ENCODE measurements at places on chromosomes 12 and 14. TPM values are rescaled to one million over a fixed set of nuclear protein-coding genes. Genes with fewer than 3 reads are reported as not detected.
A peak's percentile ranks its signal among the peaks of the same experiment; 100 is the strongest.

DNA sequence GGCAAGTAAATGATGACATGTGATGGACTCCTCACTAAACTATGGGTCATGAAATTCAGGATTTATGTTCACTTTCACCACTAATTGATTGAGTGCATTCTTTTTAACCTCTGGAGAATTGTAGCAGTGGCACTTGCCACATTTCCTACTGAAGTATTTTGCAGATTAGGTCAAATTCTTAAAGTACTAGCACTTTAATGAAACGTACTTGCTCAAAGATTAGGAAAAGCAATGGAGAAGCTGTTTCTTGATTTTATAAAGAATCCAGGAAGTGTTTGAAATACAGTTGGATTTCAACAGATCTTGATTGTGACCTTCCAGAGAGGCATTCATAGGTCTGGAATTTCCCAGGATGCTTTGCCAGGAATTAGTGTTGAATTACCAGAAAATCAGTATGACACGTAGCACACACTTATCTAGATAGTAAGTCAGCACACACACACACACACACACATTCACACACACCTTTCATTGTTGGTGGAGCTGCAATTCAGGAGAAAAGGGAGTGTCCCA is 162.6 kb downstream of the MYRFL start:
- H3K4me3 ChIP-seq = no peak overlapping the region
- no peaks in the 10 kb centered on the region for H3K36me3 ChIP-seq
- H3K27ac ChIP-seq = peak overlapping the region; percentile 72
- H3K27me3 ChIP-seq = no peaks in the 10 kb centered on the region

ANKS1B gene
- 13.6 TPM for total RNA-seq

GRCh38 chr12:12356467-12356895 is 397 bp upstream of the BORCS5 start:
- H3K27ac ChIP-seq = peak overlapping the region; percentile 98
- no peak for DNase-seq
- no peaks in the 10 kb centered on the region for H3K27me3 ChIP-seq
- H3K36me3 ChIP-seq = no peaks in the 10 kb centered on the region
- peaks cover 42% of the 10 kb centered on the region for H3K4me1 ChIP-seq

GRCh38 chr14:77805706-77806105 is 5.8 kb downstream of the ADCK1 start:
- DNase-seq = no peak
- H3K36me3 ChIP-seq = no peaks in the 10 kb centered on the region
- peaks cover 2% of the 10 kb centered on the region for H3K4me1 ChIP-seq
- H3K27me3 ChIP-seq = no peaks in the 10 kb centered on the region
- H3K27ac ChIP-seq = no peak overlapping the region

HCAR3 gene
- 1.8 TPM for total RNA-seq

GRCh38 chr12:117832459-117833457 is 136.0 kb downstream of the KSR2 start:
- DNase-seq = no peak
- H3K4me3 ChIP-seq = no peak overlapping the region
- H3K36me3 ChIP-seq = no peaks in the 10 kb centered on the region
- H3K27ac ChIP-seq = no peak overlapping the region

GRCh38 chr12:95197636-95198035 is 19.6 kb downstream of the FGD6 start:
- no peak overlapping the region for H3K27ac ChIP-seq
- H3K27me3 ChIP-seq = no peaks in the 10 kb centered on the region
- peaks cover 24% of the 10 kb centered on the region for H3K4me1 ChIP-seq
- no peaks in the 10 kb centered on the region for H3K36me3 ChIP-seq

- H3K4me3 ChIP-seq = no peak overlapping the region
- no peaks in the 10 kb centered on the region for H3K27me3 ChIP-seq
- H3K4me1 ChIP-seq = no peaks in the 10 kb centered on the region
- no peaks in the 10 kb centered on the region for H3K36me3 ChIP-seq
- no peak for DNase-seq
- no peak overlapping the region for H3K27ac ChIP-seq
These were observed 405.6 kb downstream of the GLT1D1 start for GRCh38 chr12:129258781-129259318.

GRCh38 chr12:140162-140561 is 73.6 kb downstream of the IQSEC3 start:
- H3K4me3 ChIP-seq = no peak overlapping the region
- peaks cover 68% of the 10 kb centered on the region for H3K27me3 ChIP-seq
- peaks cover 27% of the 10 kb centered on the region for H3K4me1 ChIP-seq
- DNase-seq = no peak
- no peak overlapping the region for H3K27ac ChIP-seq
- H3K36me3 ChIP-seq = no peaks in the 10 kb centered on the region

- DNase-seq = no peak
- H3K27ac ChIP-seq = no peak overlapping the region
- H3K4me1 ChIP-seq = no peaks in the 10 kb centered on the region
- H3K36me3 ChIP-seq = no peaks in the 10 kb centered on the region
- no peak overlapping the region for H3K4me3 ChIP-seq
These were observed 438.8 kb downstream of the EGLN3 start for GRCh38 chr14:33511851-33512640.

SLC6A15 gene
- not detected for total RNA-seq

ART4 gene
- total RNA-seq = not detected

METTL3 gene
- total RNA-seq = 37.8 TPM

DNA sequence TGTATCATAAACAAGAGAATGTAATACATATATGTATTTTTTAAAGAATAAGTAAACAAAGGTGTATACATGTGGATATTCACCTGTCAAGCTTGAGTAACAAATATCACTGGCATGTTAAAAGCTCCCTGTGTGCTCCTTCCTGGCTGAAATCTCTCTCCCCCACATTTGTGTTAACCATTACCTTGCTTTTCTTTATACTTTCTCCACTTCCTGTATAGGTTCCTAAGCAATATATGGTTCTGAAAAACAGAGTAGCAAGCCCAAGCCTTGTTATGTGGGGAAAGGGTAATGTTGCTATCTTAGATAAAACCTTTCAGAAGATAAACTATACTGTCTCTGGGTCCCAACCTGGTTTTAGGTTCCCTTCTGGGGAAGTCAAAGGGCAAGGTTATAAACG is 32.3 kb upstream of the TBC1D30 start:
- no peaks in the 10 kb centered on the region for H3K27me3 ChIP-seq
- DNase-seq = no peak
- H3K36me3 ChIP-seq = no peaks in the 10 kb centered on the region
- no peak overlapping the region for H3K4me3 ChIP-seq
- no peak overlapping the region for H3K27ac ChIP-seq
- H3K4me1 ChIP-seq = peaks cover 24% of the 10 kb centered on the region

DNA sequence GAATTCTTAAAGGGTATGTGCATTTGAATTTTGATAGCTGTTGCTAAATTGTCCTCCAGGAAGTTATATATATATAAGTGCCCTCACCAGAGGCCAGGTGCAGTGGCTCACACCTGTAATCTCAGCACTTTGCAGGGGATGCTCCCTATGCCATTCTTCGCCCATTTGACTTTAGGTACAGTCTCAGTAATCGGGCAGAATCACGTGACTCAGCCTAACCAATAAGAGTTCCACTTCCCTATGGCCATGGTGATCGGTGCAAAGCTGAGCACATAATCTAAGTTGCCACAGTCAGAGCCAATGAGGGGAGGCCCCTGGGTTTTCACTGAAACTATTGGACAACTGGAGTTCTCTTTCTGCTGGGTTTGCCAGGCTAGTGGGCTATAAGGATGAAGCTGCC is 274.6 kb upstream of the TBX3 start:
- H3K27me3 ChIP-seq = no peaks in the 10 kb centered on the region
- H3K36me3 ChIP-seq = no peaks in the 10 kb centered on the region
- no peaks in the 10 kb centered on the region for H3K4me1 ChIP-seq
- DNase-seq = no peak

- DNase-seq = no peak
- H3K36me3 ChIP-seq = peaks cover 13% of the 10 kb centered on the region
- no peak overlapping the region for H3K27ac ChIP-seq
These were observed 81.5 kb downstream of the AEBP2 start for GRCh38 chr12:19520646-19521415.

GRCh38 chr14:95140060-95140858 is 17.1 kb downstream of the DICER1 start:
- no peaks in the 10 kb centered on the region for H3K27me3 ChIP-seq
- no peak for DNase-seq
- H3K4me1 ChIP-seq = peaks cover 39% of the 10 kb centered on the region
- H3K36me3 ChIP-seq = no peaks in the 10 kb centered on the region
- no peak overlapping the region for H3K4me3 ChIP-seq

GRCh38 chr12:1078002-1078401 is 87.0 kb downstream of the ERC1 start:
- H3K36me3 ChIP-seq = no peaks in the 10 kb centered on the region
- no peak for DNase-seq
- H3K4me1 ChIP-seq = peaks cover 22% of the 10 kb centered on the region
- no peak overlapping the region for H3K27ac ChIP-seq

DNA sequence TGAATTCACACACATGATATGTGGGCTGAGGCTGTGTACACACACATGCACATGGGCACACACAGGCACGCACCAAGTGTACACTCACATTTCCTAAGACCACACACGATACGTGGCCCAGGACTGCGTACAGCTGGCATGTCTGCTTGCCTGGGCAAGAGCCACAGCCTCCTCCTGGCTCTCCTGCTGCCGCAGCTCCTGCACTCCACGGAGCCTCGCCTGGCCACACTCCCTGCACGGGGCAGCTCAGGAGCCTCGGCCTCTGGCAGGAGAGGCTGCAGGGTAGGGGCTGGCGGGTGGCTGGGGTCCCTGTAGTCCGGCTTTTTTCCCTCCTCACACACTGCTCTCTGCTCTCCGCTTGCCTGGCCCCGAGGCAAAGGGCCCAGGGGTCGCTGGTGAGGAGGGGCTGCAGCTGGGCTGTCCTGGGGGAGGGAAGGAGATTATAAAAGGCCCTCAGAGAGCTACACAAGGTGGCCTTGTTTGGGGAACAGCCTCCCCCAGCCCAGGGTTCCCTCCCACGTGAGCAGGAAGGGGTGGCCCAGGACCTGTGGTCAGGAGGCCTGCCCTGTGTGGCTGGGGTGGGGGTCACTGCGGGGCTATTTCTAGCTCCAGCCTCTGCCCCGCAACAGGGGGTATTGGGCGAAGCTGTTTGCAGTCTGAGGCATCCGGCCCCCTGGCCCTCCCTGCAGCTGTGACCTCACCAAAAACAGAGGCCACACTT is 89.0 kb upstream of the SFSWAP start:
- H3K27me3 ChIP-seq = peaks cover 74% of the 10 kb centered on the region
- peaks cover 13% of the 10 kb centered on the region for H3K4me1 ChIP-seq

KRT75 gene
- not detected for total RNA-seq

TWF1 gene
- total RNA-seq = 88.4 TPM

DNA sequence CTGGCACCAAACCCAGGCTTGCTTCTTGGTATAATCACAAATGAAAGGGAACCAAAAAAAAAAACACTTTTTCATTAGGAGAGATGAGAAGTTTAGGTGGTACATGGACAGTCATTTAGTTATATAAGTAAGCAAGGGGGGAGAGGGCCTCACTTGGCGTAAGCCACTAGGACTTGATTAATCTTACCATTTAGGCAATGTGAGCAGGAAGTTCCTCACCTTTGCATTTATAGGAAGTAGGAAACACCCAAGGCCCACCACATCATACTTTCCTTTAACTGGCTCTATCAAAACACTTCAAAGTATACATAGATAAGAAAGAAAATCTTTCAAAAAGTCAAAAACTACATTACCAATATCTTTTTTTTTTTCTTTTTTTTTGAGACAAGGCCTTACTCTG is 6.7 kb upstream of the RPS6KA5 start:
- DNase-seq = no peak
- peaks cover 21% of the 10 kb centered on the region for H3K4me1 ChIP-seq
- no peaks in the 10 kb centered on the region for H3K36me3 ChIP-seq

DNA sequence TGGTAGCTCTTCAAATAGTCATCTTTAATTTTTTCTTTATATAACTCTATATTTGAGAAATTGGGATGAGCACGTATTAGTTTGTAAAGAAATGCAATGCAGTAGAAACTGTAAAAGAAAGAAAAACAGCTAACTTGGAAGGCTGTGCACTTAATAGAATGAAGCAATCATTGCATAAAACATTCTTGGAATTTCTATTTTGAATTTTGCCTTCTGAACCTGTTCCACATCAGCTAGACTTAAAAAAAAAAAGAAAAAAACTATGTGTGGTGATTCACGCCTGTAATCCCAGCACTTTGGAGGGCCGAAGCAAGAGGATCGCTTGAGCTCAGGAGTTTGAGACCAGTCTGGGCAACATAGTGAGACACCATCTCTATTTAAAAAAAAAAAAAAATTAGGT is 29.4 kb downstream of the SCN8A start:
- H3K27me3 ChIP-seq = no peaks in the 10 kb centered on the region
- DNase-seq = no peak
- no peak overlapping the region for H3K4me3 ChIP-seq
- no peaks in the 10 kb centered on the region for H3K36me3 ChIP-seq

GRCh38 chr12:100789146-100789545 is 5.4 kb upstream of the ANO4 start:
- H3K4me3 ChIP-seq = no peak overlapping the region
- H3K4me1 ChIP-seq = no peaks in the 10 kb centered on the region
- DNase-seq = no peak
- no peaks in the 10 kb centered on the region for H3K27me3 ChIP-seq

ZC2HC1C gene
- total RNA-seq = 0.37 TPM

MAP1LC3B2 gene
- not detected for total RNA-seq

GDF3 gene
- total RNA-seq = not detected

DNA sequence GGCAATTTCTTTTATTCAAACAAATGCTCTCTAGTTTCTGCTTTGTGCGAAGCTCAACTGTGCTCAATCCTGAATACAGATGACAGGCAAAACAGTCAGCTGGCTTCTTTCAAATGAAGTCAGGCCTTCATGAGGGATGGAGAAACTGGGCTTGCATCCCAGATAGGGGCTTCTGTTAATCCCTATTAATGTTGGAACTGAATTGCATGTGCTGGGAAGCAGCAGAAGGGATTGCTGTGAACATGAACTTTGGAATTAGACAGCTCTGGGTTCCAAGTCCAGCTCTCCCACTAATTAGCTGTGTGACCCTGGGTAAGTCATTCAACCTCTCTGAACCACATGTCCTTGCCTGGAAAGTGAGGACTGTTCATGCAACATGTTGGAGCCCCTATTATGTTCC is 21.1 kb upstream of the CORO1C start:
- no peaks in the 10 kb centered on the region for H3K36me3 ChIP-seq
- no peak for DNase-seq
- no peak overlapping the region for H3K4me3 ChIP-seq

- no peaks in the 10 kb centered on the region for H3K27me3 ChIP-seq
- no peaks in the 10 kb centered on the region for H3K4me1 ChIP-seq
- H3K4me3 ChIP-seq = no peak overlapping the region
- H3K27ac ChIP-seq = no peak overlapping the region
- no peaks in the 10 kb centered on the region for H3K36me3 ChIP-seq
These were observed 329.1 kb upstream of the ATP2B1 start for GRCh38 chr12:90037740-90038139.

GRCh38 chr12:12786351-12786705 is 869 bp downstream of the APOLD1 start:
- DNase-seq = no peak
- peak overlapping the region; percentile 94 for H3K27ac ChIP-seq

GRCh38 chr12:131860472-131861260 is 32.5 kb downstream of the MMP17 start:
- no peaks in the 10 kb centered on the region for H3K36me3 ChIP-seq
- no peaks in the 10 kb centered on the region for H3K27me3 ChIP-seq
- peak overlapping the region; percentile 60 for H3K27ac ChIP-seq

PCK2 gene
- total RNA-seq = 2.3 TPM

Data from stomach (tissue), 19 donors.